Tongue (tissue), 3 donors: ENCODE measurements at places on chromosomes 16 and 17. TPM values are rescaled to one million over a fixed set of nuclear protein-coding genes. Genes with fewer than 3 reads are reported as not detected.

DNA sequence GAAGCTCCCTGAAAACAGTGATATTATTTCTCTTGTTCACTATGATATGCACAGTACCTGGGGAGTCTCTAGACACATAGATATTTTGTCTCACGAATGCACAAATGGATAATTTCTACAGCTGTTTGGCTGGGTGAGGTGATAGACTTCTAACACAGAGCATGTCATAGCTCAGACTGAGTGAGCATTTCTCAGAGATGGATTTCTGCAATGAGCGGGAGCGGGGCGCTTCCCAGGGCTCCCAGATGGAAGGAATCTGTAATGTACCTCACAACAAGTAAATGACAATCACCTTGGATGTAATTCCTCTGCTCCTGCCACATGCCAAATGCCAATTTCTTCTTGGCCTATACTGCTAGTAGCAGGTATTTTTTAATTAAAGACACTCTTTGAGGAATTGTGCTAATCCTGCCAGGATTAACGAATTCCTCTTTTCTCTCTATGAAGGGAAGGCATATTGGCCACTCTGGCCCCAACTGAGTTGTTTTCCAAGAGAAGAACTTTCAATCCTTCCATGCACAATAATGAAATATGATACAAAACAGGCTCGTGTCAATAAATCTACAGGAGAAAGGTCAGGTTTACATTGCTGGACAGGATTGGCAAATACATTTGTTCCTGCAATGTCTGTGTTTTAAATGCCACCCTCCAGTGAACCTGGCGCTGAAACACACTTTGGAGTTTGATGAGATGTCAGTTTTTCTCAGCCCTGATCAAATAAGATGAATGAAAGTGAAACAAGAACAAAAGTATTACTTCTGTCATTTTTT is 185.3 kb downstream of the CBLN1 start:
- no peak for DNase-seq

DNA sequence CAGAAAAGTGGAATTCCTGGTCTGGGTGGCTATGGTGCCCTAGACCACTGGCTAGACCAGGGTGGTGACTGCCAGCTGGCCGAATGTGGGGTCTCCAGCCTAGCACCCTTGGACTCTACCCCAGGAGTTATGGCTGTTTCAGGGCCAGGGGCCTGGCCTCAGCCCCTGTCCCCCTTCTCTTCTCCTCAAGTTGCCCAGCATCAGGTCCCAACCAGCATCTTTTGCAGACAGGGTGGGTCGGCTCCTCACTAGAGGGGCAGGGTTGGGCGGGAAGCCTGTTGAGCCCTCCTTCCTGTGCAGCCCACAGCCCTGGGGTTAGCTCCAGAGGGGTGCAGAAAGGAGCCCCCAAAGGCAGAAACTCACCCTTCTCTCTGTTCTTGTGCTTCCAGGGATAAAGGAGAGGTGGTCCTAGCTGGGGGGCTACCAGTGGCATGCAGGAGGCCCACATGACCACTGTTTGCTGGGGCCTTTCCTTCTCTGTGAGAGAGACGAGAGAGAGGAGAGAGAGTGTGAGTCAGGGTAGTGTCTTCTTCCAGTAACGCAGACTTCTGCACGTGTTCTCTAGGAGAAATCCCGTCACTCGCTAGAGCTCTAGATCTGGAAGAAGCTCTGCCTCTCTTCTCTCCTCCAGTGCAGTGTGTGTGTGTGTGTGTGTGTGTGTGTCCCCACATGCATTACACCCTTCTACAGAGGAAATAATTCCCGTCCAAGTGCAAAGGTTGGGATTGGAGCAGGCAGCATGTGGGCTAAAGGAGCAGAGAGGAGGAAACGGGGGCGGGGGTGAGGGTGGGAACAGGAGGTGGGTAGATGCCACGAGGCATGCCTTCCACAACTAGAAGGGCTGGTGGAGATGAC is 209.4 kb downstream of the SEC14L1 start:
- peak; percentile 75 for DNase-seq

GRCh38 chr17:64005734-64006167 is 7.6 kb downstream of the PRR29 start:
- DNase-seq = peak; percentile 79

- DNase-seq = no peak
Measured at GRCh38 chr17:63438092-63439051, 7.7 kb downstream of the CYB561 start.

GRCh38 chr17:57810721-57811637 is 38.9 kb downstream of the MRPS23 start:
- DNase-seq = peak; percentile 87

The NETO2 gene
- total RNA-seq = 7.4 TPM

The KCNAB3 gene
- 0.82 TPM for total RNA-seq

DNA sequence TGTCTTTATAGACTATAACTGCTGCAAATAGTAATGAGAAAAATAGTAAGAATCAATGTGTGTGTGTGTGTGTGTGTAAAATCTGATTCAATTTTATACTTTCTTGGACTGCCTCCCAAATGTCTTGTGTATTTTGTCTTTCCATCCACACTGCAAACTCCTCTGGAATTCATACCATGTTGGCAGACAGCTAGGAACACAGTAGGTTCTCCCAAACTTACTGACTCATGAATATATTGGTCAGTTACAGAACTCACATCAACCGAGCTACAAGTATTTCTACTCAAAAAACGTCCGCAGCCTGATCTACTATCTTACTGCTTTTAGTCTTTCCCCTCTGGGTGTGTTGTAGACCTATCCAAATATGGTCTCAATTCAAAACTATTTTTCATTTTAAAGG is 542.7 kb upstream of the PSMD7 start:
- DNase-seq = no peak

- peak; percentile 22 for DNase-seq
Measured at GRCh38 chr16:89115216-89115861, 21.7 kb downstream of the ACSF3 start.

GRCh38 chr17:50793007-50793406 is 25.7 kb upstream of the ANKRD40CL start:
- DNase-seq = no peak

GRCh38 chr17:43916385-43916784 is 9.0 kb upstream of the MPP2 start:
- no peak for DNase-seq

The OR1F1 gene
- total RNA-seq = not detected

- DNase-seq = no peak
Measured at GRCh38 chr17:8822401-8823035, 23.4 kb upstream of the MFSD6L start.

The CDH13 gene
- total RNA-seq = 106 TPM

DNA sequence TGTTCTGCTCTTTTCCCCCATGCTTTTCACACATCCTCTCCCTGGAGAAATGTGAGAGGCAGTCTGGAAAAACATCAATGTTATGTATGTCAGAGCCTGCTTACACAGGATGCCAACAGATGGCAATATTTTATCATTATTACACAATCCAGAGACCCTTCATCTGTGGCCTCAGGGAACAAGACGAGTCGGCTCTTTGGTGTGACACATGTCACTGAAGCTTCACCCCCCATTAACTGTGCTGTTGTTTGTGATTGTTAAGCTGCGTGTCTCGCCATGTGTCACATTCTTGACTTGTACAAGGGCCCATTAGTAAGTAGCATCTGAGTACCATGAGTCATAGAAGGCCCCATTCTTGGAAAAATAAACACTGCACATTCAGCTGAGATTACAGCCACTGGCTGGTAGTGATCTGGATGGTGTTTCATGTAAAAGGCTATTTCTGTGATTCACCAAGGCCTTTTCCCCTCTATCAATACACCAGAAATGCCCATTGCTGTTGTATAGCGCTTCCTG is 682.1 kb upstream of the SOX9 start:
- peak; percentile 25 for DNase-seq

DNA sequence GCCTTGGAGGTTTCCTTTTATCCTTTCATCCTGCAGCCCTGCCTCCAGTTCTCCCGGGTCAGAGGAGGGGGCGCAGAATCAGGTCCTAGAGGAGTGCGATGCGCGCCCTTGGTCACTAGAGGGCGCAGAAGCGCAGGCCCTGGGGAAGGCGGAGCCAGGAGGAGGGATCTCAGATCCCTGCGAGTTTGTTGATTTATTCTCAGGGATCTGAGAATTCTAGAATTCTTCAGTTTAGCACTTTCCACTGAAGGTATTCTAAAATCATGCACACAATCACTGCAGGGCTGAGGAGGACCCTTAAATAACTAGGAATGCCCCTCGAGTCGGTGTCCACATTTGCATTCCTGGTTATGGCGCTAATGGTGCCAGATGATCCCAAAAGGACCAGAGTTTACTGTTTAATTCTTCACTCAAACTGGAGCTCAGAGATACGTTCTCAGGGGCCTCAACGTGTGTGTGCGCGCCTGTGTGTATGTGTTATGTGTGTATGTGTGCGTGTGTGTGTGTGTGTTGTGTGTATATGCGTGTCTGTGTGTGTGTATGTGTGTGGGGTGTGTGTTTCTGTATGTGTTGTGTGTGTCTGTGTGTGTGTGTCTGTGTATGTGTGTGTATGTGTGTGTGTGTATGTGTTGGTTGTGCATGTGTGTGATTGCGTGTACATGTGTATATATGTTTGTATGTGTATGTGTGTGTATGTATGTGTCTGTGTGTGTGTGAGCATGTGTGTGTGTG is 6.9 kb upstream of the ELAC2 start:
- peak; percentile 77 for DNase-seq

- no peak for DNase-seq
Measured at GRCh38 chr16:79931721-79932120, 331.2 kb upstream of the MAF start.

The SLFN11 gene
- 18.1 TPM for total RNA-seq

GRCh38 chr16:23595246-23595950 is 718 bp downstream of the NDUFAB1 start:
- DNase-seq = no peak

DNA sequence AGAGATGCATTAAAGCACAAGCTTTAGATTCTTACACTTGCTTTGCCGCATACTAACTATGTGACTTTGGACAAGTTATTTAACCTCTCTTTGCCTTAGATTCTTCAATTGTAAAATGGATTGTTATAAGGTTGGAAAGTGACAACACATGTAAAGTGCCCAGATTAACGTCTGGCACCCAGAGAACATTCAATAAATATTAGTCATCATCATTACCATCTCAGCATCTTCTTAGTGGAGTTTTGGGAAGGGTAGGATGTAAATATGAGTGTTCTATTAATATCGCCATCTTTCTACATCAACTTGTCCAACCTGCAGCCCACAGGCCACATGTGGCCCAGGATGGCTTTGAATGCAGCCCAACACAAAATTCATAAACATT is 27.4 kb upstream of the FAM20A start:
- no peak for DNase-seq

DNA sequence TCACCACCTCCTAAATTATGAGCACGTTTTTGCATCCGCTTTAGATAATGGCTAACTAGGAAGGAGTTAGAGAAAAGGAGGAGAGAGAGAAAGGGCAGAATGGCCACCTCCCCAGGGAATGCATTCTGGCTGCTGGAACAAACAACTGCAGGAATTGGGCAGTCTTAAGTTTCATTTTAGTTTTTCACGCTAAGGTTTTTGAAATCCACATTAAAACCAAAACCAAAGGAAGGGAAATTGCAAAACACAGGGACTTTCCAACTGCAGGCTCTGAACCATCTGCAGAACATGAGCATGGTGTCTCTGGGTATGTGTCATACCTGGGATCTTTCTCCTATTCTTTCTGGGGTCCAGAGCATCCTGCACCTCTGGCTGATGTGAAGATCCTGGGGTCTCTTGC is 12.1 kb upstream of the CCL8 start:
- DNase-seq = peak; percentile 63

The TBC1D3H gene
- 2.8 TPM for total RNA-seq

DNA sequence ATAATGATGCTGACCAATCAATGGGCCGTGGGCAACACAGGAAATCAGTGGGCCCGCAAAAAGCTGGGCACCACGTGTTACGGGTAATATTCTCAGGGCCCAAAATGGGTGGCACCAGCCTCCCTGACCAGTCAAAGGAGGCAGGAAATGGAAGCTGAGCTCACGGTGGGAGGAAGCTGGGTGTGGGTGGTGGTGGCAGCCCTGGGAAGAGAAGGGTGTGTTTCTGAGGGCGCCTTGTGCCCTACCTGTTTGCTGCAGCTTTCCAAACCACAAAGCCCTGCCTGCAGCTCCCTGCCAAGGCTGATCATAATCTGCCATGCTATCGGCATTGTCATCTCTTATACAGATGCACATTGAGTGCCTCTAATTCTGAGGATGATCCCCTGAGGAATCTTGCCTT is 457.9 kb downstream of the SLC39A11 start:
- no peak for DNase-seq

The NACA2 gene
- not detected for total RNA-seq

- DNase-seq = no peak
Measured at GRCh38 chr17:75610103-75610984, 22.7 kb downstream of the MYO15B start.

The CDC42EP4 gene
- total RNA-seq = 38.9 TPM

The PRSS53 gene
- 2.9 TPM for total RNA-seq

The ALOXE3 gene
- total RNA-seq = not detected

DNA sequence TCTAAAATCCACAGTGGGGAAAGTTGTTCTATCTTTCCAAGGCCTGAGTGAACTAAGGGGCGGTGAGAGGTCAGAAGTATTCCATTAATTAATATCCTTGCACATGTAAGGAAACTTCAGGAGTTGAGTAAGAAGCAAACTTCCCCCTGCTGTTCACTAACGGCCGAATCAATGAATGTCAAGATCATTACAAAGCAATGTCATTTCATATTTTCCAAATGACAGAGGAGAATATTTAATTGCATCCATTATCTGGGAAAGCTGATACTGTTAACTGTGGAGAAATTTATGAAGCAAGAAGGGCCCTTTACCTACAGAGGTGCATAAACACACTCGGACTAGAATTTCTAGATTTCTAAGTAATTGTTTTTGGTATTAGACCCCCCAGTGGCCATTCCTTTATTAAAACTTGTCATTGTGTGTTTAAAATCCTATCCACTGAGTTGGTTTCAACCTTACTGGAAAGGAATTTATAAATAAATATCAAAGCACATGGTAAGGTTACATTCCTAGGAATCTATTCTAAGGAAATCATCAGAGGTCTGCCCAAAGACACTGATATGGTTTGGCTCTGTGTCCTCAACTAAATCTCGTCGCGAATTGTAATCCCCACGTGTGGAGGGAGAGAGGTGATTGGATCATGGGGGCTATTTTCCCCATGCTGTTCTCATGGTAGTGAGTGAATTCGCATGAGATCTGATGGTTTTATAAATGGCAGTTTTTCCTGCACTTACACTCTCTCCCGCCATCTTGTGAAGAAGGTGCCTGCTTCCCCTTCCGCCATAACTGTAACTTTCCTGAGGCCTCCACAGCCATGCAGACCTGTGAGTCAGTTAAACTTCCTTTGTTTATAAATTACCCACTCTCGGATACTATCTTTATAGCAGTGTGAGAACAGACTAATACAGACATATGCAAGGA is 20.4 kb upstream of the SMURF2 start:
- no peak for DNase-seq

The HYDIN gene
- total RNA-seq = 1.2 TPM

The CACNA1H gene
- 40.3 TPM for total RNA-seq

- no peak for DNase-seq
Measured at GRCh38 chr17:35146214-35146833, 1.3 kb upstream of the UNC45B start.
